Astrocyte of the spinal cord (primary cell): ENCODE measurements at places on chromosomes 16 and 17.

DNA sequence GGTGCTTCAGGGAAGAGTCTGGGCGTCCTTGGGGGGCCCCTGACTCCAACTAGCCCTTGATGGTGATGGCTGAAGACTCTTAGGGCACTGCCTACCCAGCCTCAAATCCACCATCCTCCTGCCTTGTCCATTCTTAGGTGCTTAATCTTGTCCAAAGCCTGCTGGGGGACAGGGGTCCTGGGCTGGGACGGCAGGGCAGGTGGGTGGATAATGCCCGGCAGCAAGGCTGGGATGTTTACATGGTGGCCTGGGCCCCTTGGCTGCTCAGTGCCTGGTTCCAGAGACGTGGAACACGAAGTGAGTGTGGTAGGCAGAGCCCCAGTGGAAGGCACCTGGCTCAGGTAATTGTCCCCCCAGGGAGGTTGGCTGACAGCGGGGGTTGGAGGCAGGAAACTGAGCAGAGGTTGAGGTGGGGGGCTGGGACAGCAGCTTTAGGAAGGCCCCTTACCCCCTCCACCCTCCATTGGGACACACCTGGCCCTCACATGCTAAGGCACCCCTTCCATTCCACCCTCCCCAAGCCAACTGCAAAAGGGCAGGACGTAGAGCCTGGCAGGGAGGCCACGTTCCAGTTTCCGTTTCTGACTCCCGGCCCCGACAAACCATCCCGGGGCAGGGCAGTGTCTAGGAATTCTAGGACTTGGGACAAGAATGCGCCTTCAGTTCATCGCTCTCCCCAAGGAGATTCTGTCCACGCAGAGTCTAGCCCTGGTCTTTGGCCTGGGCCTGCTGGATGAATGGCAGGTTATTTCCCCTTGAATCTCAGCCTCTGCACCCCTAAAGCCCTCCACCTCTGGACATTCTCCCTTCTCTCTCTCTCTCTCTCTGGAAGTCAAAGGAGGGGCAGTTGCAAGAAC lies 1.9 kb downstream of the FOXJ1 start:
- no peak for DNase-seq

- no peak for DNase-seq
Observed at GRCh38 chr16:79451196-79451816, 149.2 kb downstream of the MAF start.

GRCh38 chr16:59864981-59865666 lies 1131.0 kb upstream of the GOT2 start:
- no peak for DNase-seq

GRCh38 chr17:42577532-42578281 lies at the start of gene PSMC3IP:
Gene PSMC3IP (minus strand): TSS chr17:42577729. CDS start chr17:42577686, 43 bp downstream.
- peak; percentile 94 for DNase-seq

DNA sequence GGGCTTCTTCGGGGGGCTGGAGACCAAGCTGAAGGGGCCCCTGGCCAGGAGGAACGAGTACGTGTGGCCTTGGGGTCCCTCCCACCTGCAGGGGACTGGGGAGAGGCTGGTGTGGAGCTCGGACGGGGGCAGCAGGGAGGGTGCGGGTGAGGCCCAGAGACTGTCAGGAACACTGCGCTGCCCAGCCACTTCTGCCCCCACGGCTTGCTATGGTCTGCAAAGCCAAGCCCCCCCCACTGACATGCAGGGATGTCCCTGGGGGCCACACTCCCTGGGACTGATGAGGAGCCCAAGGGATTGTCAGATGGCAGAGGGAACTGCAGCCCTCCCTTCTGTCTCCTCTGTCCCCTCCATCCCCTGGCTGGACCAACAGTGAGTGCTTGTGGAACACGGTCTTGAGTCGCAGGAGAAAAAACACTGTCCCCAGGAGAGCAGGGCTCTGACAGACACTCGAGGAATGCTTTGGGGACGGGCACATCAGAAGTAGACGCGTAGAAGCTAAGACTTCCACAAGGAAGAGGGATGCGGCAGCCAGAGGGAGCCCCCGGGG lies 34.6 kb downstream of the CIBAR2 start:
- no peak for DNase-seq

GRCh38 chr16:70746040-70746707 lies 54.8 kb downstream of the VAC14 start:
- peak; percentile 69 for DNase-seq

DNA sequence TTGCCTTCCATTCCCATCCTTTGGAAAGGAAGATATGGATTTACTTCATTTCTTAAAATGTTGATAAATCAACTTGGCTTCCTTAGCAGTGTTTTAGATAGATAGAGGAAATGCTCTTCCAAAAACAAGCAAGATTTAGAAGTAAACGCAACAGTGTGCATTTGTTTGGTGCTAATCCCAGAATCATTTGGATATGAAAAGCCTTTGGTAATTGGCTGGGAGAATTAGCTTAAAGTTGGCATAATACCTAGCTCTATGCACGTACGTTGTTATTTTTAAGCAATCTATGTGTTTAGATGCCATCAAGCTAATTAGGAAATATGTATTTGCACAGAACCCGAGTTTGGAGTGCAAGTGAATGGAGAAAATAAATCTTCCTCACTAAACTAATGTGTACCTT lies 415.3 kb downstream of the GRIN2A start:
- no peak for DNase-seq

DNA sequence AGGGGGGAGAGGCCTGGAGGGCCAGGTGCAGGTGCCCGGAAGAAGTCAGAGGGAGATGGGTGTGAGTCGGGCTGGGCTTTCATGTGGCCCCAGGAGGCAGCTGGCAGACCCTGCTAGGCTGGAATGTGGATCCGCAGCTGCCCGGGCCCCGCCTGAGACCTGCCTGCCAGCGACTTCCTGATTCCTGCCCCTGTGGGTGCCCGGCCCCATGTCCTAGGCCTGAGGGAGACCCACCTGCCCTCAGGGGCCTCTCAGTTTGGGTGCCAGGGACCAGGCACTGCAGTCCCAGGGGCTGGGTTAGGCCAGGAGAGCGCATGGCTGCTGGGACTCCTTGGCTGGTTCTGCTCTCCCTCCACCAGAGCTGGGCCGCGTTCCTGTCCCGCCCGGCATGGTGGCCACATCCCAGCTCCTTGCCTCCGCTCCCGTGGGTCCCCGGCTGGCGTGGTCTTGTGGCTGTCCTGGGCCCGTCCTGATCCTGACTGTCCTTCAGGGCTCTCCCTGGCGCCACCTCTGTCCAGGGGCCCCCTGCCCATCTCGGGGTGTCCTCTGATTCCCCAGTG lies 22.1 kb upstream of the SPNS2 start:
- no peak for DNase-seq

DNA sequence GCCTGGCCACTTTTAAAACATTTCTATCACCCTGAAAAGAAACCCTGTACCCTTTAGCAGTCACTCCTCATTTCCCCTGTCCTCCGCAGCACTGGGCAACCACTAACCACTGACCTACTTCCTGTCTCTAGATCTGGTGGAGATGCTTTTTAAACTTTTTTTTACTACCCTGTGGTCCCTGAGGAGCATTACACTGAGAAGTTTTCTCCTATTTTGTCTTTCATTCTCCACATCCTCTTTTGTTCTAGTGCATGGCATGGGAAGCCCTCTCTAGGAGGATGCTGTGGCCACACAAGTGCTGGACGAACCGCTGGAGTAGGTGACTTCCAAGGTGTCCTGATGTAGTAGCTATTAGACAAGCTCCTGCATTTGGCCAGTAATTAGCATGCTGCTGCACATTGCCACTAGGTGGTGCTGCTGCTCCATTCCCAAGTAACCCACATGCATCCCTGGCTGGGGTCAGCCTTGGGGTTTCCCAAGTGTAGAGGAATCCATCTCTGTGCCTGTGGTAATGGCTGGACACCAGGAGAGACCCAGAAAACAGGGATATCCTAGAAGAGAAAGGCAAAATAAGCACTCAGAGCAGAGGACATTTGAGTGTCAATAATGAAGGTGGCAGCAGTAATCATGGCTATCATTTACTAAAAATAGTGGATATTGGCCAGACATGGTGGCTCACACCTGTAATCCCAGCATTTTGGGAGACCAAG lies 143.8 kb upstream of the CRHR1 start:
- DNase-seq: peak; percentile 66

GRCh38 chr16:85306071-85306792 lies 194.0 kb upstream of the CIBAR2 start:
- DNase-seq: peak; percentile 56

DNA sequence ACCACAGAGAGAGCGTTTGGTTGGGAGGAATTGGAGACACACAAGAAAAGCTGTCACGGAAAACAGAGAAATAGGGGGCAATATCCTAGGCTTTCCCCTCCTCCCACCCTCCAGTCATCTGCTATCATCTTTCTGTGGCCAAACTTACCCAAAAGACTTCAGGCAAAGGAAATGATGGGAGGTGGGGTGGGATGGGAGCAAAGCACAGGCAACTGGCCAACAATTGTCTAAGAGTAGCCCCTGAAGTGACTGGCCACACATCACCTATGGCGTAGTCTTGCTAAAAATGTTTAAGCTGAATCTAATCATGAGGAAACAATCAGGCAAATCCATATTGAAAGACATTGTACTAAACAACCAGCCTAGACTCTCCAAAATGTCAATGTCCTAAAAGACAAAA lies 46.9 kb upstream of the ALOX12 start:
- DNase-seq: no peak

- DNase-seq: no peak
Observed at GRCh38 chr16:28502290-28502689, 4.3 kb downstream of the IL27 start.

GRCh38 chr16:84916850-84917249 lies 94.5 kb downstream of the ZDHHC7 start:
- DNase-seq: no peak

- DNase-seq: no peak
Observed at GRCh38 chr17:36937959-36938565, 787 bp downstream of the LHX1 start.

GRCh38 chr17:79907217-79907715 lies 68.0 kb upstream of the CBX4 start:
- no peak for DNase-seq

DNA sequence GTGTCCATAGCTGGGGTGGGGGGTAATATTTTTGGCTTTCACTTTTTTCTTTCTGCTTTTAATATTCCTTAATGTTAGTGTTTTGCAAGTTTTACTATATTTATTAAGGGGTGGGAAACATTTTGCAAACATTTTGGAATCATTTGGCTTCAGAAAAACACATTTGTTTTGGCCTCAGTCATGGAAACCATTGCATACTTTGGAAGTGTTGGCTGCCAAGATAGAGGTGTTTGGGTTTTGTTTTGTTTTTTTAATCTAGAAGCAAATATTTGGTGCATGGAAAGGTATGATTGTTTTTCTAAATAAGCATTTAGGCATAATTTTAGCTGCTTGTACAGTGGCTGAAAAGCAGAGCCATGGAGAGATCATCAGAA lies 243.3 kb downstream of the KATNIP start:
- no peak for DNase-seq

- no peak for DNase-seq
Observed at GRCh38 chr17:49890077-49890821, 42.4 kb upstream of the TAC4 start.
